IMR-90 (cell line): ENCODE measurements at places on chromosomes 6 and 20. TPM values are rescaled to one million over a fixed set of nuclear protein-coding genes. Genes with fewer than 3 reads are reported as not detected.

Gene F13A1
- total RNA-seq: not detected in 2 replicates

Gene GCM1
- total RNA-seq: not detected in 2 replicates

Gene CLPSL1
- not detected in 2 replicates for total RNA-seq

Gene BLTP3A
- 4.2 and 4.7 TPM in 2 replicates for total RNA-seq

Gene GATA5
- not detected in 2 replicates for total RNA-seq

Gene TREML2
- not detected in 2 replicates for total RNA-seq

Gene PLTP
- 5.0 and 5.4 TPM in 2 replicates for total RNA-seq

Gene OR2J3
- total RNA-seq: not detected in 2 replicates

Gene MYL9
- total RNA-seq: 90.0 and 97.5 TPM in 2 replicates

Gene SGK2
- under 0.01 TPM in 1 of 2 replicates, not detected in the other for total RNA-seq

Gene TAGAP
- not detected in 2 replicates for total RNA-seq

Gene SLC22A2
- not detected in 2 replicates for total RNA-seq

Gene ATP6V1G2
- total RNA-seq: 1.4 and 3.1 TPM in 2 replicates

Gene FBXO30
- total RNA-seq: 9.3 and 15.3 TPM in 2 replicates

Gene OPN5
- total RNA-seq: not detected in 2 replicates

Gene PHIP
- 20.4 and 32.2 TPM in 2 replicates for total RNA-seq

DNA sequence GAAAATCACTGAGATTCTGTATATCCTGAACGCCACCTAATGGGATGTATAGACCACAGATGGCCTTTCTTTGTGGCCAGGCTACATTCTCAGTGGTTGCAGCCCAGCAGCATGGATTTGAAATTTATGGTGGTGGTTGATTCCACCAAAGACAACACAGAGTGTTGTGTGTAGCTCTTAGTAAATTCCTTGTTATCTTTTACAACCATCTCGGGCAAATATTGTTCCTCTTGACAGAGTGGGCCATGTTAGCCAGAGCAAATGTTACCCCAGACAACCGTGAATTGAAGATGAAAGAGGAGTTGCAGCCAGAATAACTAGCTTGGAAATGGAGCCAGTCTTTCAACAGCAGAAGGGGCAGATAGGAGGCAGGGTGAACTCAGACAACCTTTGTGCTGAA is 39.5 kb downstream of the SLC24A3 start:
- no peak for DNase-seq

- no peak for DNase-seq
These were observed 129.2 kb upstream of the ARID1B start for GRCh38 chr6:156647991-156648390.

DNA sequence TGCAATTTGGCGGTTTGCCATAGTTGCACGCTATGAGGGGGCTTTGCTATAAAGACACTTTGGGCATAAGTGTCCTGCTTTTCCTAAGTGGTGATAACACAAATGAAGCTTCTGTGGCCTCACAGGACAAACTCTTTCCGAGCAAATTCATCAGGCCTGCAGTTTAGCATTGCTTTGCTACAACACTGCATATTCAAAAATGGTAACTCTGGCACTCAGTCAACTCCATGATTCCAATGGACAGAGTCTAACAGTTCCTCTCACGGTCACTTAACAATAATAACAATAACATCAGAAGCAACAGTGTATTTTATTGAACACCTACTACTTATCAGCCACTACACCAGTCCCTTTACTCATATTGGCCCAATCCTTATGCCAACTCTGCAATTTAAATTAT is 222.5 kb downstream of the FRK start:
- no peak for DNase-seq

DNA sequence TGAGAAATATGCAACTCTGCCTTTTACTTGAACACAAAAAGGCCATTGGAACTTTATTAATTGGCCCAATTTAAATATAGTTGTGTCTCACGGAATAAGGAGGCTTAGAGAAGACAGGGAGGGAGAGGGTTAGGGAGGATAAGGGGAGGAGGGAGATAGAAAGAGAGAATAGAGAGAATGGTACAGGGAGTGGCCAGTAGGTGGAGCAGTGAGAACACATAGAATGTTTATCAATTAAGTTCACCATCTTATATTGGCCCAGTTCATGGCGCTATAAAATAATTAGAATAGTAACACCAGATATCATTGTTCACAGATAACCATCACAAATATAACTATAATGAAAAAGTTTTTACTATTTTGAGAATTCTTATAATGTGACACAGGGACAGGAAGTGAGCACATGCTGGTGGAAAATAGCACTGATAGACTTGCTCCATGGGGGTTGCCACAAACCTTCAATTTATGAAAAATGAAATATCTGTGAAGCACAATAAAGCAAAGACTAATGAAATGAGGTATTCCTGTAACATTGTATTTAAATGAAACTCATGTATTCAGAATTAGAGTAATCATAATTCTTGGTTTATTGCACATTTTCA is 374.1 kb upstream of the MANEA start:
- peak; percentile 45 for DNase-seq

- DNase-seq: no peak
These were observed 3.2 kb downstream of the ZMYND8 start for GRCh38 chr20:47353239-47353691.

GRCh38 chr6:144007478-144008119 is 460 bp downstream of the PLAGL1 start:
- no peak for DNase-seq

DNA sequence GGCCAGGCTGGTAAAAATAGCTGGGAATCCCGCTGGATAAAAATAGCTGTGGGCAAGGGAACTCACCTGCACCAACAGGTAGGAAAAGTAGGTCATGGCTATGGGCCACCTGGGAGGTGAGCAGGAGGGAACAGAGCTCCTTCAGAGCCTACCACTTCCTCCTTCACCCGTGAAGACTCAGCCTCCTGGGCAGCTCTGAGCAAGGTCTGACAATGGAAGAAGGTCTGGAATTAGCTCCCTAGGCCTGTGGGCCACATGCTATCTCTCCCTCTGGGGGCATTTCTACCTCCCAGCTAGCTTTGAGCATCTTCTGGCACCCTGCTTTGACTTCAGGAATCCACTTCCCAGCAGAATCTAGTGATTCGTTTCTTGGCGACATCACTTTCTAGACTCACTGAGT is 153.9 kb downstream of the MRPL14 start:
- no peak for DNase-seq

DNA sequence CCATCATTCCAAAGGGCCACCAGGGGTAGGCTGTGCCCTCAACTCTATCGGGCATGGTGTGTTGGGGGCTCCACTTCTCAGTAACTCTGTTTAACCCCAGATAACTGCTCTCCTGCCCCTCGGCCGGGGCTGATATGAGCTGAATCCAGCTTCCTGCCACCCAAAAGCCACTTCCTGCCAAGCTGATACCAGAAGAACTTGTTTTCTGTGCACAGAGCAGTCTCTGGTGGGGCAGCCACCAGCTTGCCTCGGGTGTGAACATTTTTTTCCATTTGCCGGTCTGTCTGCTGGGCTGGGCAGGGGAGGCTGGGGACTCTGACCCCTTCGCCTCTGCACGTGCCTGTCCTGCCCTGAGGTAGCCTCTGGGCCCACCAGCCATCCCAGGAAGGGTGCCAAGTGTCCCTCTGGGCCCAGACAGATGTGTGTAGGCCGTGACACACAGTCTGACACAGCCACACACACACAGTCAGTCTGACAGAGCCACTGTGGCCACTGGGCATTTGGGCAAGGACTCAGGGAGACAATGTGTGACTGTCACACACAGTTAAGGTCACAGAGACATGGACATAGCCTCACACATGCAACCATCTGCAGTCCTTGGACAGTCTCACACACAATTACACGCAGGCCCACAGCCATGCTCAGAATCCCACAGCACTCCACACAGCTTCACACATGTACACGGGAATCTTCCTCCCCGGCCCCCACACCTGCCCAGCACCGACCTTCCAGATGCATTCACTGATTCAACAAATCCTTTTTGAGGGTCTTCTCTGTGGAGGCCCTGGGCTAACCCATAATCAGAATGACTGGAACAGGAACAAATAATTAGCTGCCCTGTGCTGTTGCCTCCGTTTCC is 45.1 kb downstream of the NOL4L start:
- no peak for DNase-seq

GRCh38 chr20:62872184-62872847 is 10.7 kb upstream of the TCFL5 start:
- no peak for DNase-seq

DNA sequence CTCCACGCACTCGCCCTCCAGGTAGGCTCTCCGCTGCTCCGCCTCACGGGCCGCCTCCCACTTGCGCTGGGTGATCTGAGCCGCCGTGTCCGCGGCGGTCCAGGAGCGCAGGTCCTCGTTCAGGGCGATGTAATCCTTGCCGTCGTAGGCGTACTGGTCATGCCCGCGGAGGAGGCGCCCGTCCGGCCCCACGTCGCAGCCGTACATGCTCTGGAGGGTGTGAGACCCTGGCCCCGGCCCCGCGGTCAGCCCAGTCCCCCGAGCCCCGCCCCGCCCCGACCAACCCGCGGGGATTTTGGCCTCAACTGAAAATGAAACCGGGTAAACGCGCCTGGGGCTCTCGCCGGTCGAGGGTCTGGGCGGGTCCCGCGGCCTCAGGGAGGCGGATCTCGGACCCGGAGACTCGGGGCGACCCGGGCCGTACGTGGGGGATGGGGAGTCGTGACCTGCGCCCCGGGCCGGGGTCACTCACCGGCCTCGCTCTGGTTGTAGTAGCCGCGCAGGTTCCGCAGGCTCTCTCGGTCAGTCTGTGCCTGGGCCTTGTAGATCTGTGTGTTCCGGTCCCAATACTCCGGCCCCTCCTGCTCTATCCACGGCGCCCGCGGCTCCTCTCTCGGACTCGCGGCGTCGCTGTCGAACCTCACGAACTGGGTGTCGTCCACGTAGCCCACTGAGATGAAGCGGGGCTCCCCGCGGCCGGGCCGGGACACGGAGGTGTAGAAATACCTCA is 598 bp downstream of the HLA-B start:
- peak; percentile 18 for DNase-seq

- DNase-seq: no peak
These were observed 97.8 kb downstream of the NOL4L start for GRCh38 chr20:32487381-32487780.

DNA sequence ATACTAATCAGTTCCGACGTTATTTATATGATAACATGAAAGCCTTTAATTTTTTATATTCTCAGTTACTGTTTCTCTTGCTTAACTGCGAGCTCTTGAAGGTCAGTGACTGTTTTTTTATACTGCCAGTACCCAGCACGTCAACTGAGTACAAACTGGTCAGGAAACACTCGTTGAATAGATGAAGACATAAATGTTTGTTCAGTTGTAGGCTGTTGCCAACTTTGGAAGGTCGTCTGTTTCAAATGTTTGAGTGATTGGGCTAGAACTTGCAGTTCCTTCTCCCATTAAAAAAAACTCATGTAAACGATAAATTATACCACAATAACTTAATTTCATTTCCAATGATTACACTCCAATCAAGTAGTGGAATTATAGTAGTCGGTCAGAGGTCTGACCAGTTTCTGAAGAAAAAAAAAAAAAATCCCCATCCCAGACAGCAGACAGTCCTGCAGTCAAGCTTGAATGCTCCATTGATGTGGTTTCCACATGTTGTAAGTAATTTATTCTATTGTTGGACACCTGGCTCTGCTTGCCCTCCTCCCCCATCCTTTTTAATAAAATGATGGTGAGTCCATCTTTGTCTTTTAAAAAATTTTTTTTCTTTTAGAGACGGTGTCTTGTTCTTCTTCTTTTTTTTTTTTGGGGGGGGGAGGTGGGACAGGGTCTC is 81.1 kb downstream of the SASH1 start:
- DNase-seq: peak; percentile 17

DNA sequence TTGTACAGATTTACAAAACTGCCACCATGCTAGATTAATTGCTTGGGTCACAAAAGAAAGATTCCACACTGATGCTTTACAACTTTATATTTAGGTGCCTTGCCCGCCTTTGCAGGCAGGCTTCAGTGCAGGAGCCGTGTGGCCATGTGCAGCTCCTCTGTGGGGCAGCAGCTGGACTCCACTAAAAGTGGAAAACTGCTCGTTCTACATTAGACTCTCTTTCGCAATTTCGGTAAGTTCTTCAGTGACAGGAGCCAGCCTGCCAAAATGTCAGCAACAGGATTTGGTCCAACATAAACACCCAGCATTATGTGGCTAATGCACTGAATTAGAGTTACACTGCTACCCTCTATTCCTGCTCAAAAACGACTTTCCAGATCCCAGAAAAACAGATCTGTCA is 174.4 kb upstream of the KCNK16 start:
- no peak for DNase-seq

- DNase-seq: no peak
These were observed 39.7 kb downstream of the ISM1 start for GRCh38 chr20:13260650-13261279.

- DNase-seq: no peak
These were observed 550.5 kb upstream of the MARCKS start for GRCh38 chr6:113306552-113307145.

DNA sequence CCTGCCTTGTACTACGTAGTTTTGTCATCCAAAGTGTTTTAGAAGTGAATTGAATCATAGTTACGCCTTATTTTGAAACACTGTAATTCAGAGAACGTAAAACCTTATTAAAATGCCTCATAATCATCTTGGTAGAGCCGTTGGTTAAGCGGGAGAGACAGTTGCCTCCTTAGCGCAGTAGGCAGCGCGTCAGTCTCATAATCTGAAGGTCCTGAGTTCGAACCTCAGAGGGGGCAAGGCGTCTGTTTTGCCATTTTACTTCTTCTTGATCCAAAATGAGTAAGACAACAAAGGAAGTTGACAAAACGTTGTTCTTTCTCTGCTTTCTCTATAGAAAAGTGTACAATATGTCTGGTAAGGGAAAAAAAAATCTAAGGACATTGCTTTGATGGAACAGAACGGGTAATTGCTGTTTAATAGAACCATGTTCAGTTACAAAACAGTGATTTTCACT is 20.7 kb upstream of the TRIM27 start:
- DNase-seq: peak; percentile 81

GRCh38 chr6:107259951-107260350 is 144.6 kb upstream of the BEND3 start:
- DNase-seq: no peak

- peak; percentile 97 for DNase-seq
These were observed 53.8 kb downstream of the PCNA start for GRCh38 chr20:5065879-5066383.

DNA sequence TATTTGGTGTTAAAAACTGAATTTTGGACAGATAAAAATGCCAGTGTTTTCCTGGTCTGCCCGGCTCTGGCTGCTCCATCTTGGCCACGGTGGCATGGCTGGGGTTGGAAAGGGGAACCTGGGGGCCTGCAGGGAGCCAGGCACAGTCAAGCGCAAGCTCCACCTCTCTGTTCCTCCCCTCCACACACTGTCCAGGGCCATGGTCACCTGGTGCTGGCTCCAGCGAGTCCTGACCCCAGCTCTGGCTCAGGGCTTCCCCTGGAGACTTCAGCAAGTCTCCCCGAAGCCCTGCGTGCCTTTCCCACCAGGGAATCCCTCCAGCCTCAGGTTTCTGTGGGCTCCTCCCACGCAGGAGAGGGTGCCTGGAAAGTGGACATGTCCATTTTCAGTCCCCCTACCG is 298.5 kb downstream of the QKI start:
- DNase-seq: no peak

- DNase-seq: peak; percentile 42
These were observed 105.3 kb upstream of the TAB2 start for GRCh38 chr6:149212206-149212605.

GRCh38 chr6:36984581-36985416 is 1.2 kb downstream of the MTCH1 start:
- DNase-seq: peak; percentile 87

- DNase-seq: no peak
These were observed 244.0 kb downstream of the BTBD3 start for GRCh38 chr20:12161734-12162133.
